Activated T-cell treated with anti-CD3 and anti-CD28 coated beads, Interleukin-2, amount 50 U/mL, for 4 hours (primary cell): ENCODE measurements at places on chromosomes 2 and 18.

GRCh38 chr2:112310906-112311305 lies 35.5 kb downstream of the ZC3H6 start:
- no peak for DNase-seq

GRCh38 chr2:84894758-84895520 lies 10.5 kb upstream of the TMSB10 start:
- DNase-seq, result no peak

DNA sequence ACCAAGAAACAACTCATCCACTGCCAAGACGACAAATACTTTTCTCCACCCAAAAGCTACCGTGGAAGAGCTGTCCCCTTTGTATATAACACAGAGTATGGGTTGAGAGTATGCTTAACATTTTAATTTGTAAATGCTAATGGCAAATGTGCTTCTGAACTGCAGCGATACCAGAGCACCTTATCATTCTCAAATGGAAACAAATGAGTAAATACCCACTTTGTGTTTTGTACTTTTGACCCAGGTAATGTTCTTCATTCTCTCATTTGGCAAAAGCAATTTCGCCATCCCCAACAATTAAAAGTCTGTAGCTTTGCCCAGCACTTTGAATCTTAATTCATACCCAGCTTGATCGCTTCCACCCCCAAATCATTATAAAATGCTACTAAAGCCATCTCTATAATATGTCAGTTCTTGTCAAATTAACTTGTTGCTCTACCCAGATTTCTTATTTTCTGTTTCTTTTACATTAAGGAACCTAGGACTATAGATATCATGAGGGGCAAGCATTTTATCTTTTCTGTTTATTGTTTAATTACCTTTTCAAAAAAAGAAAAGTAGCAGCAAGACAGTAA lies 6.2 kb upstream of the POU3F3 start:
- no peak for DNase-seq

- DNase-seq, result no peak
Observed at GRCh38 chr18:10330428-10330827, 124.0 kb upstream of the APCDD1 start.

DNA sequence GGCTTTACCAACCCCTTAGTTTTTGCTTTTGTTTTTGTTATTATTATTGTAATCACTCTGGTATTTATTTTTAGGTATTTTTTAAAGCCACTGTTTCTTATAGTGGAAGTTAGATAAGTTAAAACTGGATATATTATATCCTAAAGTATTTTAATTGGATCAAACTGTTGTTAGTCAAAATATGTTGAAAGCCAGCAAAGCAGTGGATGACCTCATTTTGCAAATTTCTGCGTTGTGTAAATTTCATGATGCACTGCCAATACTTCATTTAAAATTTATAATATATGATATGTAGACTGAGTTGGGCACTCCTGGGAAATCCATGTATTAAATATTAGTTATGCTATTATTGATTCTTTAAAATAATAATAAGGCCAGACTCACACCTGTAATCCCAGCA lies 661.7 kb upstream of the NRXN1 start:
- DNase-seq, result no peak

GRCh38 chr2:164890544-164890943 lies 48.9 kb upstream of the COBLL1 start:
- DNase-seq, result no peak

DNA sequence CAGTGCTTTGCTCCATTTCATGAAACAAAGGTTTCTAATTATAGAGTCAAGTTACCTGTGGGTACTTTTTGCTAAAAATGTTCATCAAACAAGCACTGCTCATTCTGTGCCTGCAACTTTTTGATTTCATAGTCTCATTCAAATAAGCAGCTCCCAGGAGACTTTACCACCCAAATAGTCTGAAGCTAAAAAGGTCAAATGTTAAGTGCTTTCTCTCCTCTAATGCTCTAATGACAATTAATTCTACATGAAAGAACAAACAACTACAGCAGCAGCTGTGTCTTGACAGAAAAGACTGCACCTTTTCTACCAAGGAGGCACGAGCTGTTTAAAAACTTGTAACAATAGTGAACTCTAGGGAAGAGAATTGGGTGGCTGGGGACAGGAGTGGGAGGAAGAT lies 65.3 kb downstream of the CCDC93 start:
- DNase-seq, result no peak

DNA sequence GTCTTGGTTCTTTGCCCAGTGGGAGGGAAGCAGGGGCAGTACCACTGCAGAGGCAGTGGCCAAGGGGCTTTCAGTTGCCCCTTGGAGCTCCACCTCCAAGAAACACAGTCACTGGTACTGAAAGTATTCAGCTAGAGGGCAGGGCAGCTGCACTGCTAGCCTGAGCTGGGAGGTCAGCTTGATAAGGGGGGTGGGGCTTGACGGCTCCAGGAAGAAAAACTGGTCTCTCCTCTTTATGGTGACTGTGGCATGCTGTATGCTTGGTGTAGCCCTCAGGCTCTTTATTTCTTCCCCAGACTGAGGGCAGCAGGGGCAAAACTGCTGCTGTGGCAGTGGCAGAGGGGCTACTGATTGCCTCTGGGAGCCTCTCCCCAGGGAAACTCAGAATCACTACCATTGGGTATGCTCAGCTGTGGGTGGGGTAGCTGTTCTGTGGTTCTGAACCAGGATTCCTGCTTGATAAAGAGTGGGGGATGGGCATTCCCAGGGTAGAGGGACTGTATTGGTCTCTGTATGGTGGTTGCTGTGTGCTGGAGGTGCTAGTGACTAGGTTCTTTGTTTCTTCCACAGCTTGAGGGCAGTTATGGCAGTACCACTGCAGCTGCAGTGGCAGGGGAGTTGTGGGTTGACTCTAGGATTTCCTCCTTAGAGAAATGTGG lies 134.6 kb upstream of the SCN7A start:
- no peak for DNase-seq

- no peak for DNase-seq
Observed at GRCh38 chr2:232890896-232891601, 21.0 kb downstream of the SNORC start.

DNA sequence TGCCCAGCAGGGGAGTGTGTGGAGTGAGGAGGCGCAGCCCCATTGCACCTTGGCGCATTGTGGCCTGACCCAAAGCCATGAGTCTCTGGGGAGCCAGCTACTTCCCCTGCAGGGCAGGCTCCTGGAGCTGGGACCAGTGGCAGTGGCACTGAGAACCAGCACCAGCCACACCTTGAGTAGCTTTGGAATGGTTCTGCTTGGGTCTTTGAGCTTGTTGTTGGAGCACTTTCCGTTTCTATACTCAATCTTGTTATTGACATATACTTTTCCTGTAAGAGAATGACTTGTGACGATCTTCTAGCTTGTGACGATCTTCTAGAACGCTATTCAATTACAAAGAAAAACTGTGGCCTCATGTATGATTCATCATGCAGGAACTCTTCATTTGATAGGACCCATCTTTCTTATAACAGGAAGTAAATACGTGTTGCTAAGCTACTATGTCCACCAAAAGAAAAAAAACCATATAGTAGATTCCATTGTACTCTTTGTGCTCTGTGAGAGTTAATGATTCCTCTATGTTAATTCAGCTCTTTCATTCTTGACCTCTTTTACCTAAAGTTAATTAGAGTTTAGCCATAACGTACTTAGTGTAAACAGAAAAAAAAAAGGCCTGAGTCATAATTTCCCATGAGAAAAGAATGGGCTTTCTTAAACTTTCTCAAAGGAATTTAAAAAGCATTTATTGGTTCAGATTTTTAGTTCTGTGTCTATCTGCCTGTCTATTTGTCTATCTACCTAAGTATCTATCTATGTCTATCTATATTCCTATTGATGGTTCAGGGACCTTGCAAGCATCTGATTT lies 113.1 kb downstream of the GATA6 start:
- DNase-seq, result no peak
